ENCODE measurements at places on chromosomes 1 and 21.

DNA sequence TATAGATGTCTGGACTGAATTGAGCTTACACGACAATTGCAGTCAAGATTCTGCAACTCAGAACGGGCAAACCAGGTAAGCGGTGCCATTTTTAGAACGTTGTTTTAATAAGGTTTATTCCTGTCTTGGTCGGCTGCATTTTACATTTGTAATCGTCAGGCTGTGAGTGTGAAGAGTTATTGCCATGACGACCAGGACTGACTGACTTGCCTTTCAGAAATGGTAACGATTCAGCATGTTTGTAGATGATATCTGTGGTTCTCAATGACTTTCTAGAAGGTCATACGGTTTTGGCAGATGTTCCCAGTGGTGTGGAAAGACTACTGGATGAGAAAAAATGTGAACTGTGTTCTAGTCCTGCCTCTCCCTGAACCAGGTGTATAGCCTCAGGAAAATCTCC is 271.3 kb upstream of the B3GALT2 start:
- no peak for DNase-seq

GRCh38 chr1:86448670-86449069 is 20.1 kb upstream of the CLCA1 start:
- DNase-seq, result no peak

DNA sequence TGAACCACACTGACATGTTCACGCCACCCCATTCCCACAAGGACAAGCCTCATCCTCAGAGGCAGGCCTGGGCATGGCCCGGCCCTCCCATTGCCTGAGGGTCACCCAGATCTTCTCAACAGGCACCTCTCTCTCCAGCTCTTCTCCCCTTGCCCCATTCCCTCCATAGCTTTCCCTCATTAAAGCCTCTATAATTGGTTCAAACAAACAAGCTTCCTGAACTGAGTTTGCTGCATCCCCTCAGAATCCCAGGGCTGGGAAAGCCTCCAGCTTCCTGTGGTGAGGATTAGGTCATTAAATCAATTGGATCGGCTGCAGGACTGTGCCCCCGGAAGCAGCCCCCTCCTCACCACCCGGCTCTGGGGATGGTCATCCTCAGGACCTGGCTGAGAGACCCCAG is 18.9 kb downstream of the CTNNBIP1 start:
- DNase-seq, result no peak

DNA sequence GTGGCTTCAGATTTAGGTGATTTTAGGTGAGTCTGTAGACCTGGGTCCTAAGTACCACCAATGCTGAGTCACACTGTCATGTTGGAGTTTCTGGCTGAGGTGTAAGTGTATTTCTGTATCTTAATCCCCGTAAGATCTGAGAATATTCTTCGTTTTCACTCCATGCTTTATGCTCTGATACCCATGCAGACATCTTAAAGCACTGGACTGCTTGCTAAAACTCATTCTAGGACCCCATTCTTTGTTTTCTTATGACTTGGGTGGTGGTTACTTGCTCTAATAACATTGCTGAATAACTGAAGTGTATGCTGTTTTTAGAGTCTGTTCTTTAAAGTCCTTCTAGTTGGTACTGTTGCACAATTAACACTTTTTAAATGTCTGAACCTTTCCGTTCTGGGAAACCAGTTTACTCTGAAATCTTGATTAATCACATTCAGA is 36.6 kb downstream of the CDC42 start:
- DNase-seq, result no peak

DNA sequence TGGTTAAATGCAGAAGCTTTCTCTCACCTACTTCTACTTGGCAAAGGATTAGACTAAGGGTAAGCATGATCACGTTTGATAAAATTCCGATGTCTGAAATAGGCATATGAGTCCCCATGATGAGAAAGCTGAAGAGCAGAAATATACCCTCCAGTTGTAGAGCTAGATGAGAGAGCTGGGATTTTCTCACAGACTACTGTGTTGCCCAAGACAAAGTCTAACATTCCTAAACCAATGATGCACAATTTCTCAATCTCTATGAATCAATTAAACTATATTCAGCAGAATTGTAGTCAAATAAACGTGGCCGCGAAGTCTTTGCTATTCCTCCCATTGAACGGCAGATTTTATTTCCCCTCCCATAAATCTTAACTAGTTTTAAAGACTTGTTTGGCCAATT is 699.2 kb downstream of the KCNT2 start:
- no peak for DNase-seq

DNA sequence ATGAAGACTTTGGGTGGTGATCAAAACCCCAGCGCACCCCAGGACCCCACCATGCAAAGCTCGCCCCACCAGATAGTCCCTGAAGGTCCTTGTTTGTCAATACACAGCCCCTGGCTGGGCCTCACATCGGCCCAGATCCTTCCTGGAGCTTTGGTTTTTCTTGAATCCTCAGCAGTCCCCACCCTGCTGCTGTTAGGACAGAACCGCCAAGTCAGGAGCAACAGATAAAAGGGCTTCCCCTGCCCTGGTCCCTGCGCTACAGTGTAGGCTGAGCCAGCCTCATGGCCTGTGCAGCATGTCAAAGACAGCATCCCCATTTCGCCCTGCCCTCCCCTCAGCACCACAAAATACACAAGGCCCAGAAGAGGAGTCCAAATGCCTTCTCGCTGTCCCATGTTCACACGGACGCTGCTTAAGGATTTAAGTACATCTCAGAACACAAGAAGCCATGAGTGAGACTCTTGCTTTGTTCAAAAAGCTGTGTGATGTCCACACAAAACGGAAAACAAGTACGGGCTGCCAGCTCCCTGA is 65.7 kb downstream of the PSMG1 start:
- DNase-seq, result no peak

DNA sequence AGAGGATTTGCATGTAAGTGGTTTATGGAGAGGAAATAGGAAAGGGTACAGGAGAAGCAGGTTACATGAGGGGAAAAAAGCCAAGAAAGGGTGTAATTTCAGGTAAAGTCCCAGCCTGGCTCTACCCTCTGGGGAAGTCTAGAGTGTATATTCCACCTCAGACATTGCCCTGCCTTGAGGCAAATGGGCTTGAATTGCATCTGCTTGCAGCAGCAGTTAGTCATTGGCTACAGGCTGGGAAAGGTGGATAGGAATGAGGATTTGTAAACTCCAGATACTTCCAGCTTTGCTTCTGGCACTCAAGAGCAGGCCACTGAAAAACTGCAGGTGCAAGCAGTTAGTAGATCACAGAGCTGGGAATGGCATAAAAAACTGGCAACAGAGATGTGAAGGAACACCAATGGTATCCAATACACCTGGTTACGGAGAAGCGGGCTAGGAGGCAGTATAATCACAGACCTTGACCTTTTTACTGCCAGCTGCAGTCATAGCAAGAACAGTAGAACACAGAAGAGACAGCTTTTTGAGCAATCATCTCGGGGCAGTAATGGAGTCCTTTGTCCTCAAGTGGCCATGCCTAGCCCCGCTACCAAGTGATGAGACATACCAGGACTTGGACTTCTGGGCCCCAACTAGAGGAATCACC is 226.9 kb upstream of the NRIP1 start:
- DNase-seq, result no peak

- no peak for DNase-seq
Observed at GRCh38 chr21:39377444-39378050, 28.7 kb upstream of the HMGN1 start.

GRCh38 chr1:119071321-119071720 is 69.1 kb downstream of the WARS2 start:
- DNase-seq, result no peak

GRCh38 chr1:101605878-101606277 is 369.1 kb downstream of the S1PR1 start:
- no peak for DNase-seq

GRCh38 chr1:219472596-219472995 is 140.3 kb downstream of the ZC3H11B start:
- no peak for DNase-seq

GRCh38 chr1:239386453-239387303 is at the start of gene CHRM3:
TSS of gene CHRM3 (plus strand) at chr1:239386568. CDS start at chr1:239907452, 520,884 bp downstream.
- no peak for DNase-seq

GRCh38 chr1:47332779-47333577 is 612 bp upstream of the CMPK1 start:
- DNase-seq, result no peak

DNA sequence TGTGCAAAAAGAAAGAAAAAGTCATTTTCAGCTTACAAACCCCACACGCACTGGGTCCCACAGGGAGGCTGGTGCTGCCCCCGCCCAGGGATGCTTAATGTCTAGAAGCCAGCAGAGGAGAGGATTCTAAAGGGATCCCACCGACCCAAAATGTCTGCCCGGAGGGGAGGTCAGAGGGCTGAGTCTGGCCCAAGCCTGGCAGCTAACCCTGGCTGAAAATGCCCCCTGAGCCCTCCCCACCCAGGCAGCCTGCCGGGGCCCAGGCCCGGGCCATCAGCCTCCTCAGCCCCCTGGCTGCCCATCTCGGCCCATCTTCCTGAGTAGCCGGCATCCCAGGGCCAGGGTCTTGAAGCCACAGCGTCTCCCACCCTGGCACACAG is 33.5 kb downstream of the ACOT7 start:
- DNase-seq, result no peak

- no peak for DNase-seq
Observed at GRCh38 chr21:29888437-29888836, 51.4 kb downstream of the GRIK1 start.

DNA sequence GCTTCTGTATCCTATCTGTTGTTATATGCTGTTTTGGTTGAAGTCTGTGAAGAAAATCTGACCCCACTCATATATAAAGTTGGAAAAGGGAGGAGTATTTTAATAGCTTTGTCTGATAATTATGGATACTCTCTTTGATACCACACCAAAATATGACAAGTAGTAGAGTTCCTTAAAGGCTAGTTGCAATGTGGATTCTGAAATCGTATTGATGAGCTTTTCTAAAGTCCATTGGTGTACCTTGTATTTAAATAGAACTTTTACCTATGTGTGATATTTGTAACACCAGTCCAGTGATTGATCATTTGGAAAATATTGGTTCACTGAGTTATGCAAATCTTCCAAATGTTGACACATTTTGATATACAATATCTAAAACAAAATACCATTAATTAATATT is 7.7 kb downstream of the GAS5 start:
- DNase-seq, result no peak

- DNase-seq, result no peak
Observed at GRCh38 chr1:229137271-229137670, 133.6 kb upstream of the RAB4A start.

- DNase-seq, result no peak
Observed at GRCh38 chr1:152020849-152021248, 16.0 kb downstream of the S100A11 start.

- DNase-seq, result no peak
Observed at GRCh38 chr1:244339073-244339692, 112.5 kb downstream of the ADSS2 start.

- DNase-seq, result no peak
Observed at GRCh38 chr21:44419679-44420078, 35.6 kb upstream of the LRRC3 start.

GRCh38 chr21:35050348-35051286 is 1.5 kb upstream of the RUNX1 start:
- no peak for DNase-seq

DNA sequence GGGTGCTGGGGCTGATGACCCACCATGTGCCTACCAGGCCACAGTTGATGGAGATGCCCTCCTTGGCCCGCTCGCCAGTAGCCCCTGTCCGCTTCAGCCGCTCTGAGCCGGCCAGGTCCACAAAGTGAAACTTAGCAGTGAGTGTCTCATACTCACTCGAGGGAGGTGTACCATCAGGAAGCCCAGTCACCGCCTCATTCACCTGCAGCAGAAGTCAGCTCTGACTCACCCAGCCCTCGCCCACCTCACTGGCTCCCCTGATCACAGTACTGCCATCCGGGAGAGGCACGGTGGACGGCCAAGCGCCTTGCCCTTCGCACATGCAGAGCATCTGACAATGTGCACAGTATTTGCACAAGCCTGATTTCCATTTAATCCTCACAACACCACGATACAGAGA is 18.8 kb downstream of the KIF21B start:
- no peak for DNase-seq

DNA sequence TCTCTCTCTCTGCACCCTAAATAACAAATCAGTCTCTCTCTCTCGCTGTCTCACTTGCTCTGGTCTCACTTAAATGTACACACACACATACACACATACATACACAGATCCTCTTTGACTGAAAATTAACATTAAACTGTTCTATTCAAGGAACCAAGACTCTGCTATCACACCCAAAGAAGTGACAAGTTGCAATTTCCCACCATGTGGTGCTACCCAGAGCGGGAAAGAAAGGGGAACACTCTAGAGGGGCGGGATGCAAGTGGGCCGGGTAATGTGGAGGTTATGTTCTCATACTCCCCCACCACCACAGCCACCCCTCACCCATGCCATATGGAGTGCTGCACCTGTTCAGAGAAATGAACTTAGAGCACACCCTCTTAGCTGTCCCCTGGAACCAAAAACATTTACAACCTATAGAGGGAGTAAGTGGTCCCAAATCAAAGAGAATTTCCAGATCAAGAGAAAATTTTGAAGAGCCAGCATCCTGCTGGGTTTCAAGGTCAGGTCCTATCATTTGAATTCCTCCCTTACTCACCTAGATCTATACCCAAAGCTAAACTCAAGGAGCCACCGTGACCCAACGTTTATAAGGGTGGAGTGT is 319.4 kb downstream of the BRINP2 start:
- DNase-seq, result no peak

DNA sequence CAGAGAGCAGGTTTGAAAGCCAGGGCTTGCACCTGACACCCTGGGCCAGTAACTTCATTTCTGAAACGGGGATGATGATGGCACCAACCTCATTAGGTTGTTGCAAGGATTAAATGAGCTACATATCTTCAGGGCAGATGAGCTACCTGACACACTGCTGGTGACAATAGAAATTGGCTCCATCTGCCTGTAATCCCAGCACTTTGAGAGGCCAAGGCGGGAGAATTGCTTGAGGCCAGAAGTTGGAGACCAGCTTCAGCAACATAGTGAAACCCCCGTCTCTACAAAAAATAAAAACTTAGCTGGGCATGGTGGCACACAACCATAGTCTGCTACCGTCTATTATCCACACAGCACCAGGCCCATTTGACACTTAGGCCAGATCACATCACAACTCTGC is 6.3 kb upstream of the TTC39A start:
- no peak for DNase-seq

GRCh38 chr1:72241397-72241796 is 40.9 kb downstream of the NEGR1 start:
- DNase-seq, result no peak

DNA sequence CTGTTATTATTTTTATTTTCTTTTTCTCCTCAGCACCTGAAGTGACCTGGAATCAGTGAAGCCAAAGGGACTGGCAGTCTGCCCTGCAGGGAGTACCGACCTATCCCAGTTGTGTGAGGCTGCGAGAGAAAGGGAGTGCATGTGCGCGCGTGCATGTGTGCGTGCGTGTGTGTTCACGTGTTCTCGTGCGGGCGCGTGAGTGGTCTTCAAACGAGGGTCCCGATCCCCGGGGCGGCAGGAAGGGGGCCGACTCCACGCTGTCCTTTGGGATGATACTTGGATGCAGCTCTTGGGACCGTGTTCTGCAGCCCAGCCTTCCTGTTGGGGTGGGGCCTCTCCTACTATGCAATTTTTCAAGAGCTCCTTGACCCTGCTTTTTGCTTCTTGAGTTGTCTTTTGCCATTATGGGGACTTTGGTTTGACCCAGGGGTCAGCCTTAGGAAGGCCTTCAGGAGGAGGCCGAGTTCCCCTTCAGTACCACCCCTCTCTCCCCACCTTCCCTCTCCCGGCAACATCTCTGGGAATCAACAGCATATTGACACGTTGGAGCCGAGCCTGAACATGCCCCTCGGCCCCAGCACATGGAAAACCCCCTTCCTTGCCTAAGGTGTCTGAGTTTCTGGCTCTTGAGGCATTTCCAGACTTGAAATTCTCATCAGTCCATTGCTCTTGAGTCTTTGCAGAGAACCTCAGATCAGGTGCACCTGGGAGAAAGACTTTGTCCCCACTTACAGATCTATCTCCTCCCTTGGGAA is 123.3 kb downstream of the PRDM2 start:
- DNase-seq, result no peak

GRCh38 chr1:91428182-91428798 is 23.7 kb upstream of the HFM1 start:
- no peak for DNase-seq

Data from C1 segment of cervical spinal cord (tissue), 14 donors.